ENCODE measurements at places on chromosomes 3 and 15.

DNA sequence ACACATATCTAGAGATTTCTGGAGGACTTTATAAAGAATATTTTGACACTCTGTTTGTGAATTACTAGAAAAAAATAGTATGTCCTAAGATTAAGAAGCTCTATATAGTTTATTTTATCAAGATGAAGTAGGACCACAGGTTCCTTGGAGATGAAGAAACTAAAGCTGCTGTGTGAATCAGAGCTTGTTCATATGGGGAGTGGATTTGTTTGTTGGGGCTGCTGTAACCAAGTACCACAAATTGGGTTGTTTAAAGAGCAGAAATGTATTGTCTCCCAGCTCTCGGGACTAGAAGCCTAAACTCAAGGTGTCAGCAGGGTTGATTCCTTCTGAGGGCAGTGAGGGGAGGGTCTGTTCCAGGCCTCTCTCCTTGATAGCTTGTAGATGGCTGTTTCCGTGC lies 270.6 kb upstream of the UMPS start:
- no peak for DNase-seq

GRCh38 chr3:62201438-62202035 lies 171.8 kb downstream of the FEZF2 start:
- DNase-seq = peak; percentile 15

- DNase-seq = no peak
Measured at GRCh38 chr3:7423995-7424394, 563.1 kb downstream of the GRM7 start.

DNA sequence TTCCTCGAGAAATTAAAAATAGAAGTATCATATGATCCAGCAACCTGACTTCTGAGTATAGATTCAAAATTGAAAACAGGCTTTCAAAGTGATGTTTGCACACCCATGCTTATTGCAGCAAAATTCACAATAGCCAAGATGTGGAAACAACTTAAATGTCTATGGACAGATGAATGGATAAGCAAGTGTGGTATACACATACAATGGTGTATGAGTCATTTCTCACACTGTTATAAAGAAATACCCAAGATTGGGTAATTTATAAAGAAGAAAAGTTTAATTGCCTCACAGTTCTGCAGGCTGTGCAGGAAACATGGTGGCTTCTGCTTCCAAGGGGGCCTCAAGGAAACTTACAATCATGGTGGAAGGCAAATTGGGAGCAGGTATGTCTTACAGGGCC lies 100.8 kb downstream of the KLF13 start:
- no peak for DNase-seq

DNA sequence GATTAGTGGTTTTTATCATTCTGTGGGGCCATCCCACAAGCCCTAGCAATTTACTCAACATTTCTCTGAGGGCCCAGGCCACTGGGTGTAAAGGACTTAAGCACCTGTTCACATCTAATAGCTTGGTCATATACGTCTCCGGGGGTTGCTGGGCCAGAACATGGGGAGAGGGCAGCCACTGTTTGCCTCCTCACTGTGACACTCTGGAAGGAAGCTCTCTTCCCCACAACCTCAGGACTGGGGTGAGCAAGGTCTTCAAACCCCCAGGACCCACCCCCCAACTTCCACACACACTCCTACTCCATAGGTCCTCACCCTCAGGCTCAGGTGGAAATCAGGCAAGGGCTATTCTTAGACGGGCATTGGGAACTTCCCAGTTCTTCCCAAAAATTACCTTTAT lies 28.9 kb downstream of the C3orf20 start:
- no peak for DNase-seq

- no peak for DNase-seq
Measured at GRCh38 chr3:31373681-31374080, 159.0 kb upstream of the STT3B start.

- DNase-seq = peak; percentile 65
Measured at GRCh38 chr15:45795440-45796069, 160.7 kb downstream of the SQOR start.

DNA sequence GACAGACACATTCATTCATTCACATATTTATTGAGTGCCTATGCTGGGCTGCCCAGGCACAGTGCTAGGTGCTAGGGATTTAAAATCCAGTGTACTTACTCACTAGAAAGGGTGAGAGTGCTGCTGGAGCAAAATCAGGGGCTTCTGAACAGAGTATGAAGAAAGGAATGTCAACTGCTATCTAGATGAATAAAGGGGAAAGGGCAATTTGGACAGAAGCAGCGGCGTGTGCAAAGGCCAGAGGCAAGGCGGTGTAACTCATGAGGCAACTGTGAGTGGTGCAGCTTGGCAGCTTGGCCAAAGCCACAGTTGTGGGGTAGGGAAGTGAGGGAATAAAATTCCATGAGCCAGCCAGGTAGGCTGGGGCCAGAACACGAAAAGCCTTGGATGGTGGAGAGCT lies 76.7 kb downstream of the RAD18 start:
- DNase-seq = no peak

GRCh38 chr3:96958856-96959255 lies 144.5 kb downstream of the EPHA6 start:
- no peak for DNase-seq

All from NCI-H1092 (cell line).